ENCODE measurements at places on chromosomes 11 and 22. TPM values are rescaled to one million over a fixed set of nuclear protein-coding genes. Genes with fewer than 3 reads are reported as not detected.
A peak's percentile ranks its signal among the peaks of the same experiment; 100 is the strongest.

Gene IRAG1
- 60.7 TPM for total RNA-seq

Gene ENTHD1
- not detected for total RNA-seq

Gene CCDC81
- not detected for total RNA-seq

GRCh38 chr11:19734171-19734570, 21.5 kb downstream of the NAV2 start:
- no peak for DNase-seq
- H3K4me1 ChIP-seq, result peaks cover 38% of the 10 kb centered on the region
- H3K27me3 ChIP-seq, result no peaks in the 10 kb centered on the region
- peak overlapping the region; percentile 67 for H3K27ac ChIP-seq

- no peak overlapping the region for H3K4me3 ChIP-seq
- H3K4me1 ChIP-seq, result peaks cover 11% of the 10 kb centered on the region
- no peaks in the 10 kb centered on the region for H3K27me3 ChIP-seq
- DNase-seq, result no peak
- no peaks in the 10 kb centered on the region for H3K36me3 ChIP-seq
Measured at GRCh38 chr11:35923452-35923851, 20.4 kb upstream of the LDLRAD3 start.

- H3K4me3 ChIP-seq, result no peak overlapping the region
- H3K27ac ChIP-seq, result no peak overlapping the region
- no peaks in the 10 kb centered on the region for H3K27me3 ChIP-seq
- no peaks in the 10 kb centered on the region for H3K36me3 ChIP-seq
- no peaks in the 10 kb centered on the region for H3K4me1 ChIP-seq
Measured at GRCh38 chr11:105245781-105246315, 106.3 kb upstream of the CARD18 start.

DNA sequence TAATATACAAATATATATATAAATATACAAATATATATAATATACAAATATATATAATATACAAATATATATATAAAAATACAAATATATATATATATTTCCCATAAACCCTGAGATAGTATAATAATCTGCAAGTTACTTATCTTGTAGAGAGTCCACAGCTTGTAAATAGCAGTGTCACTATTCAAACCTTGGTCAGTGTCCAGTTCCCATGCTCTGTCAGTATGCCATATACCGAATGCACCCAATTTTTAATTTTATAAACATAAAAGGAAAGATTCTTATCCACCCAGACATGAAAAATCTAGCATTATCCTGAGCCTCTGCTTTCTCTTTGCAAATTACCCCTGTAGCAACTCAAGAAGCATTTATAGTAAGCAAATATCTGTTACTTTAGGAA, 21.6 kb upstream of the CTSC start:
- no peak overlapping the region for H3K4me3 ChIP-seq
- no peaks in the 10 kb centered on the region for H3K27me3 ChIP-seq
- H3K36me3 ChIP-seq, result no peaks in the 10 kb centered on the region
- no peak overlapping the region for H3K27ac ChIP-seq

DNA sequence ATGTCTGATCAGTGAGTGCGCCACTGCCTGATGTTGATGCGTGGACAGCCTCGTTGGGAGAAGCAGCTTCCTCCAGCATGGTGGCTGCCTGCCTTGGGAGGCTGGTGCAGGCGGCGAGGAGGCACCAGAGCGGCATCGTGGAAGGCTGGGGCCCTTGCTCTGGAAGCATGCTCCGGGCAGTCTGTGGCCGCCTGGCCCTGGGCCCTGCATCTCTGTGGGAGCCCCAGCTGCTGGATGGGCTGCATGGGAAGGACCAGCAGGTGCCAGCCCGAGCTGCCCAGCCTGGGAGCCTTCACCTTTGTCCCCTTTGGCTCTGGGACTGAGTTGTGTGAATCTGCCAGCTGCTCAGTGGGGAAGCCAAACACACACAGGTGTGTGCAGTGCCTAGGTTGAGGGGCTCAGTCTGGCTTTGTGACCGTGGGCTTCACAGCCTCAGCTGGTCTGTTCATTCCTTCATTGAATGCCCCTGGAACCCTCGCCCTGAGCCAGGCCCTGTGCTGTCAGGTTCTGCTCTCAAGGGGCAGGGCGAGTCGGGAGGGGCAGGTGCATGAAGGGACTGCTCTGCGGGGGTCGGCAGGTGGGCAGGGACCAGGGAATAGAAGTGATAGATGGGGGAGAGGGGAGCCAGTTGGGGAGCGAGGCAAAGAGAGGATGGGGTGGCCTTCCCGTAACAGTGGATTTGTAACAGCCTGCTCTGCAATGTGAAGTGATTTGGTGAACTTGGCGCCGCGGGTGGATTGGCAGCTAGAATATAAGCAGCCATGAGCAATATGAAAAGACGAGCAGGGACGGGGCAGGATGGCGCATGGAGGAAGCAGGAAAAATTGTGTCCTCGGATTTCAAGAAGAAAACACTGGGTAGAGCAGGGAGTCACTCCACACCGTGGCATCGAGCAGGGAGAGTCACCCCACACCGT, 354.2 kb downstream of the TBC1D22A start:
- peaks cover 22% of the 10 kb centered on the region for H3K36me3 ChIP-seq
- H3K27me3 ChIP-seq, result no peaks in the 10 kb centered on the region
- H3K4me3 ChIP-seq, result no peak overlapping the region
- DNase-seq, result no peak
- no peak overlapping the region for H3K27ac ChIP-seq

GRCh38 chr11:95111923-95112540, 22.4 kb downstream of the ENDOD1 start:
- H3K27ac ChIP-seq, result no peak overlapping the region
- no peak overlapping the region for H3K4me3 ChIP-seq
- H3K27me3 ChIP-seq, result no peaks in the 10 kb centered on the region

- DNase-seq, result peak; percentile 92
- no peak overlapping the region for H3K4me3 ChIP-seq
- peaks cover 7% of the 10 kb centered on the region for H3K36me3 ChIP-seq
- peaks cover 25% of the 10 kb centered on the region for H3K4me1 ChIP-seq
Measured at GRCh38 chr11:47152953-47153950, 23.4 kb downstream of the ARFGAP2 start.

- peaks cover 32% of the 10 kb centered on the region for H3K4me1 ChIP-seq
- H3K4me3 ChIP-seq, result no peak overlapping the region
- no peak for DNase-seq
- H3K27me3 ChIP-seq, result no peaks in the 10 kb centered on the region
- H3K27ac ChIP-seq, result peak overlapping the region; percentile 65
- H3K36me3 ChIP-seq, result no peaks in the 10 kb centered on the region
Measured at GRCh38 chr11:111365722-111366559, 13.1 kb downstream of the POU2AF1 start.
